Endodermal cell (in vitro differentiated cells): ENCODE measurements at places on chromosomes 13 and 19.

DNA sequence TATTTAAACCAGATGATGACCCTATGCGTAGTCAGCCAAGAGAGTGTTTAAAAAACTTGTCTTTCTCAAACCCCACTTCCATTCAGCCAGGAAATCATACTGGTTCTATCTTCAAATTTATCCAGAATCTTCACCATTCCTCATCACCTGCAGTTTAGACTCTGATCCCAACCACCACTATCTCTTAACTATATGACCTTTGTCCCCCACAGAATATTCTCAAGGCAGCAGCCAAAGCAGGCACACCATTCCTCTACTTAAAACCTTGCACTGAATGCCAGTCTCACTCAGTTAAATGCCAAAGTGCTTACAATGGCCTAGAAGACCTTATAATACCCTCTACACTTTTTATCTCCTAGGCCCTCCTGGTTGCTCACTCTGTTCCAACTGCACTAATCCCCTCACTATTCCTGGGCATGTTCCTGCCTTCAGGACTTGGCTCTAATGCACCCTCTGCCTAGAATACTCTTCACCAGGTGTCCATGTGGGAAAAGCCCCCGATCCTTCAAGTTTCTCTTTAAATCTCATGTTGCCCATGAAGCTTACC, 10.1 kb downstream of the SUCLA2 start:
- no peak for DNase-seq

DNA sequence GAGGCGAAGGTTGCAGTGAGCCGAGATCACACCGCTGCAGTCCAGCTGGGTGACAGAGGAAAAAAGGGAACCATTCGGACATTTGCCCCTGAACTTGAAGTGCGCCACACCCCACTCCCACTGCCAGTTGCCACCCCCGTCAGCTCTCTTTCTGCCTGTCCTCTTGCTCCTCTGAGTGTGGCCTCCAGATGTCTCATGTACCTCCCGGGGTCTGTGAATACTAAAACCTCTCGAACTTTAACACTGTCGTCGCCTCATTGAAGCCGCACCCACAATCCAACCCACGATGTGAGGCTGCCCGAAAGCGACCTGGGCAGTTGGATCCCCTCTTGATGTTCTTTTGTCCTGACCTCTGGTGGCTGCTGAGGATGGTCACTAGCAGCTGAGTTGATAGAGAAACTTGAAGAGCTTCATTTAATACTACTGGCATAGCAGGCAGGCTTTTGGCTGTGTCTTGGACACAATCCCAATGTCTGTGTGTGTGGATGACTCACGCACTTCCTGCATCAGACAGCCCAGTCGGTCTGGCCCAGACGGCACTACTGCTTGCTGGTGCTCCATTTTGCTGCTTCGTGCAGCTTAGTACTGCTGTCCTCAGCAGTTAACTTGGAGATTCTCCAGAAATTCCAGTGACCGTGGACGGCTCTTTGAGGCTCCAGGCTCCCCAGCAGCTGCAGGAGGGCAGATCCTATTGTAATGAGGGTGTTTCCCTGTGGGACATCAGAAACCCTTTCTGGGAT, 4.2 kb downstream of the FPR3 start:
- no peak for DNase-seq

DNA sequence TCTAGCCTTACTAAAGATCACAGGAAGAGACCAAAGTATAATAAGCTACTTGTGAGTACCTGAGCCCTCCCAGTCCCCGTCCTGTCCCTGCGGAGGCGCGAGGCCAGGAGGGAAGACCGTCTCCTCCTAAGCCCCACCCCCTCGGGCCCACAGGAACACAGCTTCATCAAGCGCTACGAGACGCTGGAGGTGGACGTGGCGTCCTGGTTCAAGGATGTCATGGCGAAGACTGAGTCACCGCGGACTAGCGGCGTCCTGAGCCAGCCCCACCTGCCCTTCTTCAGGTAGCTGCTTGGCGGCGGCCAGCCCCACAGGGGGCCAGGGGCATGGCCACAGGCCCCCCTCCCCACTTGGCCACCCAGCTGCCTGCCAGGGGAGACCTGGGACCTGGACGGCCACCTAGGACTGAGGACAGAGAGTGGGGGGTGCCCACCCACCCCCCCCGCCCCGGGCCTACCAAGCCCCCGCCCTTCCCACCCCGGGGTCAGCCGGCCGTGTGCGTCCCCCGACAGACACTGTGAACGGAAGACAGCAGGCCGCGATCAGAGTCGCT, 2.4 kb upstream of the TGFBR3L start:
- no peak for DNase-seq

GRCh38 chr13:60164234-60164889, 634 bp upstream of the DIAPH3 start:
- DNase-seq: no peak

GRCh38 chr19:46033401-46033800, 7.4 kb downstream of the IGFL4 start:
- no peak for DNase-seq

GRCh38 chr19:4208385-4209094, 20.8 kb upstream of the EBI3 start:
- DNase-seq: peak; percentile 78

- no peak for DNase-seq
Measured at GRCh38 chr13:93552596-93552995, 326.0 kb downstream of the GPC6 start.

- DNase-seq: peak; percentile 81
Measured at GRCh38 chr19:8209462-8210378, 550 bp downstream of the CERS4 start.

DNA sequence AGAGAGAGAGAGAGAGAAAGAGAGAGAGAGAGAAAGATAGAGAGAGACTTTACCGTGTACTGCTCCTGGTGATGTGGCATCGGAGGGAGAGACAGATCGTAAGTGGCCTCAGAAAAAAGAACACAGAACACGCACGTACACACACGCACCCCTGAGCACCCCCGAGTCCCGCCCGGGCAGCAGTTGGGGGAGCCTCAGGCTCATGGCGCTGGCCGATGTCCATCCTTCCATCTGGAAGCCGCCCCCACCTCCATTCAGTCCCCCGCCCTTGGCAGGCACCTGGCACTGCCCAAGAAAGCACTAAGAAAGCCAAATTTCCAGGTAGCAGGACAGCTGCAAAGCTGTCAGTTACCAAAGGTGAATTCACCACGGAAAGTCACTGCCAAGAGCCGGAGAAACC, 116.9 kb downstream of the IER2 start:
- DNase-seq: no peak

GRCh38 chr13:43916828-43917227, 37.1 kb downstream of the LACC1 start:
- DNase-seq: no peak

- DNase-seq: no peak
Measured at GRCh38 chr13:95204231-95204765, 97.0 kb downstream of the ABCC4 start.

DNA sequence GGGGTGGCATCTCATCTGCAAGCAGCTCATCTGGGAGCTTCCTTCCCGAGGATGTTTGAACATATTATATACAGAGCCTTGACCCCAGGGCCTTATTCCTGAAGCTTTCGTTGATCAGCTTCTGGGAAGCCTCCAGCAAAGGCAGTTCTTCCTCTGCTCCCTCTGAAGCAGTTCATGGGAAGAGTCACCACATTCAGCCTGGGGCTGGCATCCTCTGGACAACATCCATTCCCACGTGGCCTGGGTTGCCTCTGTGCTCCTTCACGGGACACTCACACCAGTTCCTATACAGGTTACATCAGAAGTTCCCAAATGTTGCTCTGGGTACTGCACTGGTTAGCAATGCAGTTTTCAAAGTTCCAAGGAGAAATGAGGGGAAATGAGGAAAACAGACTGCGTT, 29.6 kb downstream of the COL4A2 start:
- DNase-seq: no peak

GRCh38 chr13:40490086-40490758, 176.2 kb downstream of the FOXO1 start:
- DNase-seq: no peak

- DNase-seq: no peak
Measured at GRCh38 chr19:32819419-32820400, 49.9 kb downstream of the SLC7A9 start.

DNA sequence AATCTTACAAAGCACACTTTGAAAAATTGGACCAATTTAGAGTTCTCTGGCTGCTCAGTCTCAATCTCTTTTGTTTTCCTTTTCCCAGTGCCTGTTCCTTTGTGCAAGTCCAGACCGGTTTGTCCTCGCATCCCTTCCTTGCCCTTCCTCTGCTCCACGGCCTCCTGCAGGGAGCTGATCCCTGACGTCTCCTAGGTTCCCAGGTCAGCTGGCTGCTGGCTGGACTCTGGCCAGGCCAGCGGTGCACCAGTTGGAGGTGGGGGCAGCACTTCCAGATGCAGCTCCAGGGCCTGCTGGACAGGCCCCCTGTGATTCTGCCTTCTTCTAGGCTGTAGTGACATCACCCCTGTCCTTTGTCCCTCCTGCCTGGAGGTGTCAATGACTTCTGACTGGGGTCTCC, 44.0 kb upstream of the KPNA3 start:
- DNase-seq: peak; percentile 74

GRCh38 chr13:65868884-65869283, 1361.3 kb downstream of the PCDH9 start:
- DNase-seq: no peak

DNA sequence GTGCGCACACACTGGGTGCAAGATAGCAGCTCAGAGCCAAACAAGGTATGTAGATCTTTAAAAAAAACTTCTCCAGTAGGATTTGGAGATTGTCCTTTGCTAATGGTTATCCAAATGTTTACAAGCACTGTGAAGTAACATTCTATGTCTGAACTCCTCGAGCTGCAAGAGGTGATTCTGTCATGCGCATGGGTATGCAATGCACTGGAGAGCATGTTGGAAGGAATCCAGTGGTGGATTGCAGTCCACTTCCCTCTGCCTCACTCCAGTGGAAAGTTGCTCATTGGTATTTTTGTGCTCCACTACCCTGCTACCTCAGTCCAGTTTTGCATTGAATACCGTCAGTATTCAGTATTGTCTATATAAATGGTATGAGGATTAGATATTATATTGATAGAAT, 132.1 kb downstream of the ATP8A2 start:
- no peak for DNase-seq

DNA sequence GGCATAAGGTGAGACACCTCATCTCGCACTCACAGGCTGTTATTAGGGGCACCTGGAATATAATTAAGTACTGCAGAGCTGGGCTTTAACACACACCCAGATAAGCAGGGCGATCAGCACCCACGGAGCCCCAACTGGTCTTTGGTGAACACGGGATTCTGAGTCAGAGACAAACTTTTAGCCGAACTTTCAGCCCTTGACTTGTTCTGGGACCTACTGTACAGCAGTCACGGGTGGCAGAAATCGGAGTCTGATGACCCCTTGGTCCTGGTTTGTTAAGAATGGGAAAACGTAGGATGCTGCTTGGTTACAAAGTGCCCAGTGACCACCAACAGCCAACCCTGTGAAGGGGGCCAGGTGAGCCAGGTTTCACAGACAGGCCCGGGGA, 9.0 kb downstream of the SH3GL1 start:
- DNase-seq: no peak

- DNase-seq: no peak
Measured at GRCh38 chr19:2097886-2098327, 1.2 kb downstream of the IZUMO4 start.

DNA sequence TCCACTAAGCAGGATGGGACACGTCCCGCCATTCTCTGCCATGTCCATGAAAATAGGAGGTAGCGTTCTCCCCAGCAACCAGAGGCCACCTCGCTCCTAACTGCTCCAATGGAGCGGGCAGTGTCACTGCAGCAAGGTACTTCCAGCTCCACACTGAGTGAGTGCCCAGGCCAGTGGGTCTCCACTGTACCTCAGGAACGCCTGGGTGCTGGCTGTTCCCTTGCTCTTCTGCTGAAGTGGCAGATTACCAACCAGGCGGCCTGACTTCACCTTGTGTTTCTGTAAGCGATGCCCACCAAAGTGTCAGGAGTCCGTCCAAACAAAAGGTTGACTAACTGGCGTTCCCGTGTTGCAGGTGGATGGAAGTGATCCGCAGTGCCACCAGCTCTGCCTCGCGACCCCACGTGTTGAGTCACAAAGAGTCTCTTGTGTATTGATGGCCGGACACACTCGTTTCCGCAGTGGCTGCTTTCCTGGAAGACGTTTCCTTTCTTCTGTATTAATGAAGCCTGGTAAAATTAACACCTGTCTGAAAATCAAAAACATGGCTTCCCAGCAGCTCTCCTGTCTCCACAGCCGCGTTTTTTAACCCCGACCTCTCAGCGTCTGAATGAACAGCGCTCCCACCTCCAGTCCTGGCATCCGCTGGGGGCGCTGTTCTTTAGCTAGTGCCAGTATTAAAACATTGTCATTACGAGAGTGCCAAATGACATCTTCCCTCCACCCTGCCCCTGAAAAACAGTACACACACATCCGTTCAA, 128.8 kb downstream of the STK24 start:
- DNase-seq: peak; percentile 92

DNA sequence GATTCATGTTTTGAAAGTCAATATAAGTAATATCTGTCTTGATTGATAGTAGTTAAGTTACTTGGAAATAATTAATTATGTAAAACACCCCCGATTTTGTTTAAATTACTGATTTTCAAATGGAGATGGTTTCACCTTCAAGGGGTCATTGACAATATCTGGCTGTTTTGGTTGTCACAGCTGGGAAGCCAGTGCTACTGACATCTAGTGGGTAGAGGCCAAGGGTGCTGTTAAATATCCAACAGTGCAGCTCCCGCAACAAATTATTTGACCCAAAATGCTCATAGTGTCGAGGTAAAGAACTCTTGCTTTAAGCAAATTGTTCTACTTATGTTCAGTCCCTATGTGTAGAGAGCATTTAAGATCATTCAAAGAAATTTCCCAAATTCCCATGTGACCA, 50.6 kb upstream of the PCDH20 start:
- DNase-seq: peak; percentile 64

DNA sequence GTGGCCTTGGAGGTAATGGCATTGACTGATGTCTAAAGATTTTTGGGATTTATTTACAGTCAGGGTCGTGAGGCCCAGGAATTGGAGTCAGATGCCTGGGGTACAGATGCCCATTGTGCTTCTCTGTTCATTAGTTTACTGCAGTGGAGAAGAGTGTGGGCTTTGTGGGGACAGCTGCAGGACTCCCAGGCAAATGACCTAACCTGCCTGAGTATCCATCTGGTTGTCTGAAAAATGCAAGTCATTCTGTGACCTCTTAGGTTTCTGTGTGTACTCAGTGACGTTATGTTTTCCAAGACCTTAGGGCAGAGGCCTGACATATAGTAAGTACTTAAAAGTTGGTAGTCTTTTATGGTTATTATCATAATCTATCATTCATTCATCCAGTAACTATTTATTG, 60.5 kb downstream of the SPATA13 start:
- no peak for DNase-seq

GRCh38 chr19:42422092-42422900, 4.9 kb downstream of the LIPE start:
- DNase-seq: no peak
